ENCODE measurements at places on chromosomes 2 and 18.
A peak's percentile ranks its signal among the peaks of the same experiment; 100 is the strongest.

- DNase-seq, result no peak
These were observed 118.1 kb upstream of the GCFC2 start for GRCh38 chr2:75828826-75829225.

DNA sequence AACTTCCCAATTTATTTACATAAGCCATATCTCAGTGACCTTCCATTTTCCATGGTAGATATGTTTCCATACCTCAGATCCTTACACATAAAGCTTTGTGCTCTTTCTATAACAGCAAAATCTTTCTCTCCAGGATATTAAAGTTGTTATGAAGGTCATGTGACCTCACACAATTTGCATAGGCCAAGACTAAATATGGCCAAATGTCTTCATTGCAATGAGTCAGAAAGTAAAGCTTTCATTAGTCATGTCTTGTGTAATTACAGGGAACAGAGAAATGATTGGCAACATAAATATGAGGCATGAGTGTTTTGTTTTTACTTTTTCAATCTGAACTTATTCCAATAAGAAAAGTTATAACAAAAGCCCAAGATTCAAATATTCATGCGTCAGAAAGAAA, 243.5 kb downstream of the ASXL3 start:
- no peak for DNase-seq

GRCh38 chr2:202014318-202014717, 19.3 kb upstream of the FZD7 start:
- no peak for DNase-seq

DNA sequence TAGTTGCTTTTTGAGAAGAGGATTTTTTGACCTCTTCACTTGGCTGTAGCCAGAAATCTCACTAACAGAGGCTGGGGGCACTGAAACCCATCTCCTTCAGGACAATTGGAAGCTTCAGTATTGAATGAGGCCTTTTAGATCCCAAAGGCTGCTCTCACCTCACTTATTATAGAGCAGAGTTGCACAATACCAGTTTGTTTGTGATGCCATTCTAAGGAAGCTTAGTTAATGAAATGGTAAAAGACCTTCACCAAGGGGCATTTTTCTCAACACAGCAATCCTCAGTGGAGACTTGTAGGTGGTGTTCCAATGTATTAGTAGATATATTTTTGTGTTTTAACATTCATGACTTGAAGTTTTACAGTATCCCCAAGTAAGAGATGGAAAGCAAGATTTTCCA, 71.0 kb upstream of the RFX8 start:
- DNase-seq, result no peak

DNA sequence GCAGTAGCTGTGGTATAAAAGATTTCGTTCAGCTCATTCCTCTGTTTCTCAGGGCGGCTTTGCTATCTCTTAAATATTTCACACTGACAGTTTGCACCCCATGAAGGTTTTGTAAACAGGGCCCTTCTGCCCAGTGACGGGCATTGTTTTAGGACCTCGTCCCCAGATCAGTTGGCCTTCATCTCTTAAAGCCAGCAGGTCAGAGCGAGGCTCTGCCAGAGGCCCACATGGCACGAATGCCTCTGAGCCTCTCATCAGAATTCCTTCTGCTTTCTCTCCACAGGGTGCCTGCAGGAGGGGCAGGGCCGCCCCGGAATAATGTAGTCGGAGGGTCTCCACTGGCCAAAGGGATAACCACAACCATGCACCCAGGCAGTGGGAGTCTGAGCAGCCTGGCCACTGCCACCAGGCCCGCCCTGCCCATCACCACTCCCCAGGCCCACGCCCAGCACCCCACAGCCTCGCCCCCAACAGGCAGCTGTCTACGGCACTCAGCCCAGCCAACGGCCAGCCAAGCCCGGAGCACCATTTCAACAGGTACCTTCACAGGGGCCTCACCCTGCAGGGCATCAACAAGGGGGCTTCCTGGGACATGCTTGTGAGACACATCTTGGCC, 177.0 kb downstream of the SEPTIN10 start:
- no peak for DNase-seq

DNA sequence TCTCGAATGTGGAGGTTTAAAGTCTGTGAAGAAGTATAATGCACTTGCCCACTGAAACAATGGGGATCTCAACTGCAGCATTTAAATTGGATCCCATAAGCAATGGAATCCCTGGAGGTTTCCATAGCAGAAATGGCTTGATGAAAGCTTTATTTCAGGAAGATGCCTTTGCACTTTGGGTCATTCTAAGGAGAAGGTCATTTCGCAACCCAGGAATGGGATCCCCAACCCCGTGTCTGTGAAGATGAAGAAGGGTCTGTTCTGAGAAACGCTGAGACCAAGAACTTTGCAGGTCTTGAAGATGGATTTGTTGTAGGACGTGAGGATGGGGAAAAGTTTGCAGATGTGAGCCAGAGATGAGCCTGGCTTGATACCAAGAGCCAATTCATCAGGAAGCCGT, 1.8 kb upstream of the KCNG3 start:
- no peak for DNase-seq

GRCh38 chr2:6184532-6185292, 492.5 kb downstream of the SOX11 start:
- no peak for DNase-seq

GRCh38 chr2:203484266-203485112, 50.6 kb downstream of the RAPH1 start:
- peak; percentile 23 for DNase-seq

DNA sequence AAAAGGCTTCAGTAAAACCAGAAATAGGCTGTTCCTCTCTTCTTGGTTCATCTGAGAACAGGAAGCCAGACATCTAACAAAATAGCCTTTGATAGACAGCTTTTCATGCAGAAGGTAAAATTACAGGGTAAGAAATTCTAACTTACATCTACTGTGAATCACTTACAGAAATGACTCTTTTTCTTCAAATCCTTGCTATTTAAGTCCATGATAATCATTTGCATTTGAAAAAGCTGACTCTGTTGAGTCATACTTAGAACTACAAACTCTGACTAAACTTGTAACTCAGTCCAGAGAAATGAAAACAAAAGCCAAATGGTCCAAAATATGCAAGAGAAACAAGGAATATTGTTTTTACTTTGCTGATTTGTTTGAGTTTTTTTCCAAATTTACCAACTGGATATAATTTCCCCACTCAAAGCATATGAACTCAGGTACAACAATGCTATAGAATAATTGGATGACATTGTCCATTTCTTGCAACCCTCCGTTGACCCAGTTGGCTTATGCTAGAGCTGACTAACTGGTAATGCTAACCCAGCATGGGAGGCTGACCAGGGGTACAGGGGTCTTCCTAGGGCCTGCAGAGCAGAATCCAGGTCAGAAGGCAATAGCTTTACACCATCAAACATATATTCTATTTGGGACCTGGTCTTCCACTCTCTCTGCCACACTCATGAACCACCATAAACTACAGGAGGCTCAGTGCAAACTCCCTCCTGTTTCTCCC, 18.8 kb upstream of the MREG start:
- no peak for DNase-seq

DNA sequence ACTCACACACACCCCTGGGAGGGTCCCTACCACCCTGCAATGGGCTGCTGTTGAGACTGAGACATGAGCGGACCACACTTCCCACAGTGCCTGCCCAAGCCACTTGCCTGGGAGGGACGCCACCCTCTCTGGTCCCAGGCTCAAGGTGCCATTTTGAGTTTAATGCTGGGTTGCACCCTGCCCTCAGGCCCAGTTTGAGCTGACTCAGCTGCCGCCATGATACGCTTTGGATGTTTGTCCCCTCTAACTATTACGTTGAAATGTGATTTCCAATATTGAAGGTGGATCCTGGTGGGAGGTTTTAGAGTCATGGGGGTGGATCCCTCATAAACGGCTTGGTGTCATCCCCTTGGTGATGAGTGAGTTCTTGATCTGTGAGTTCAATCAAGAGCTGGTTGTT, 76.4 kb upstream of the DYNC1I2 start:
- DNase-seq, result no peak

GRCh38 chr2:105739944-105740530, 4.7 kb upstream of the NCK2 start:
- no peak for DNase-seq

GRCh38 chr2:226057914-226058313, 658.4 kb downstream of the NYAP2 start:
- DNase-seq, result no peak

DNA sequence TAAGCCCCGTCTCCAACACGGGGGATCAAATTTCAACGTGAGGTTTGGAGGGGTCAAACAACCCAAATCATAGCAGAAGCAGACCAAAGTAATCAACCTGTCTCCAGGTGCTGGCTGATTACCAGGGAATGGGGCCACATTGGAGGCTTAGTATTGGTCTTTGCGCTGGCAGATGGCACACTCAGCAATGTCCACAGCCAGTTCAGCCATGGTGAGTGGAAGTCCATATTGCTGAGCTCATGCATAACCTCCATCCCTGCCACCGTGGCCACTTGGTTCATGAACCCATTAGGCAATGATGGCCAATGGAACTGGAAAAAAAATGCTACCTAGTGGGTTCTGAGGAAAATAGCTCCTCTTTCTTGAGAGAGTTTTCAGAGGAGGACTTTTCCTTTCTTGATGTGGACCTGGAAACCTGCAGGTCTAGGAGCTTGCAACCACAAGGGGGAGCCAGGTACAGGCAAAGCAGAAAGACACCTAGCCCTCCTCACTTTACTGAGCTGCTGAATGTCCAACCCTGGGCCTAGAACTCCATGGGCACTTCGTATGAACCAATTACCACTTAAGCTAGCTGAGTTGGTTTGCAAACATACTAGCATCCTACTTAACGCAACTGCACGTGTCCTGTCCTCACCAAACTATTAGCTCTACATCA, 128.0 kb upstream of the GYPC start:
- DNase-seq, result peak; percentile 69

DNA sequence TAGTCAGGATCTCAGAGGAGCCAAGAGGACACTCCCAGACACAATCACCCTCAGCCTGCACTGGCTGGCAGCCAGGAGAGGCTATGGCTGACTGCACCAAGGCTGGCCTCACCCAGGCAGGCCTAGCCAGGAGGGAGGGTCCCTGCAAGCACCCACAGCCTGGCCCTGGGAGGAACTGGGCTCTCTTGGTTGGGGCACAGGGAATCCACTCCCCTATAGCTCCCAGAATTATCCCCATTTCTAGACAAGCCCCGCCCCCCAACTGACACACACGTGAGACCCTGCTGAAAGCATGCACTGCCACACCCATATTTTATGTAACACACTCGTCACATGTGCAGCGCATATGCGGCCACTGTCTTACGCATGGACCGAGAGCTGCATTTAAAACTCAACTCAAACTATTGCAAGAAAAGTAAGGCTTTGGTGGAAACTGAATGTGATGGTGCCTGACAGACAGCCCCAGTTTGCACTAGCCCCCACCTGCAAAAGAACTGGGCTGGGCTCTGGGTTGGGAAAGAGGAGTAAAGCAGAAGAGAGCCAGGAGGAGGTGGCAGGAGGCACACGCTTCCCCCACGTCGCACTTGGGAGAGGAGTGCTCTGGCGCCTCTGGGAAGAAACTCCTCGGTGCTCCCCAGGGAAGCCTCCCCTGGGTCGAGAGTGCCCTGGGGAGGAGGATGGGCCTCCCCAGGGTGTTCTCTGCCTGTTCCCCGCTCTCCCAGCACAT, 28.9 kb upstream of the ARHGEF4 start:
- DNase-seq, result no peak

Data from NT2/D1 (cell line).